Cardiac atrium fibroblast (primary cell): ENCODE measurements at places on chromosomes 2 and 18. TPM values are rescaled to one million over a fixed set of nuclear protein-coding genes. Genes with fewer than 3 reads are reported as not detected.

The CLEC4F gene
- total RNA-seq = not detected in 2 replicates

The EMILIN2 gene
- 32.0 and 36.0 TPM in 2 replicates for total RNA-seq

The TMEM200C gene
- not detected in 2 replicates for total RNA-seq

The VAMP8 gene
- total RNA-seq = 0.16 and 2.2 TPM in 2 replicates

The CXCR1 gene
- not detected in 2 replicates for total RNA-seq

The KCNE4 gene
- total RNA-seq = 10.7 and 19.1 TPM in 2 replicates

The RASGRP3 gene
- 1.8 and 8.3 TPM in 2 replicates for total RNA-seq

The EXOC6B gene
- 21.8 and 26.4 TPM in 2 replicates for total RNA-seq

The CRYBA2 gene
- not detected in 2 replicates for total RNA-seq

The ARHGEF4 gene
- total RNA-seq = 2.1 and 4.9 TPM in 2 replicates

The PLB1 gene
- total RNA-seq = under 0.01 and 1.1 TPM in 2 replicates
